ENCODE measurements at places on chromosomes 5 and 9. TPM values are rescaled to one million over a fixed set of nuclear protein-coding genes. Genes with fewer than 3 reads are reported as not detected.

DNA sequence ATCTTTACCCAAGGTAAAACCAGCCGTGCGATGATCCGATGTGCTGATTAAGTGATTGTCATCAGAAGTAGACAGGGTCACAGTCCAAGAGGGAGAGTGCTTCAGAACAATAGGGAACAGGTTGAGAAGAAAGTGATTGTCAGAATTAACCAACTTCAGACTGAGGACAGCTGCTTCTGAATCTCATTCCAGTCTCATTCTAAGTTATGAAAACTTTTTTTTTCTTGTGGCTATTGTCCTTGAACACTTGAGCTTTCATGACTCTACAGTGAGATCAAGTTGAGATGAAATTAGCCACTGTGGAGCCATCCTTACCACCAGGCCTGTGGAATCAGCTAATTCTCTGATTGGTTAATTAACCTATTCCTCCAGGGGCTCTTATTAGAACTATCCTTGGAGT is 159.9 kb upstream of the WWC1 start:
- H3K27me3 ChIP-seq: no peaks in the 10 kb centered on the region
- H3K27ac ChIP-seq: no peak overlapping the region
- no peaks in the 10 kb centered on the region for H3K36me3 ChIP-seq
- no peak overlapping the region for H3K4me3 ChIP-seq

DNA sequence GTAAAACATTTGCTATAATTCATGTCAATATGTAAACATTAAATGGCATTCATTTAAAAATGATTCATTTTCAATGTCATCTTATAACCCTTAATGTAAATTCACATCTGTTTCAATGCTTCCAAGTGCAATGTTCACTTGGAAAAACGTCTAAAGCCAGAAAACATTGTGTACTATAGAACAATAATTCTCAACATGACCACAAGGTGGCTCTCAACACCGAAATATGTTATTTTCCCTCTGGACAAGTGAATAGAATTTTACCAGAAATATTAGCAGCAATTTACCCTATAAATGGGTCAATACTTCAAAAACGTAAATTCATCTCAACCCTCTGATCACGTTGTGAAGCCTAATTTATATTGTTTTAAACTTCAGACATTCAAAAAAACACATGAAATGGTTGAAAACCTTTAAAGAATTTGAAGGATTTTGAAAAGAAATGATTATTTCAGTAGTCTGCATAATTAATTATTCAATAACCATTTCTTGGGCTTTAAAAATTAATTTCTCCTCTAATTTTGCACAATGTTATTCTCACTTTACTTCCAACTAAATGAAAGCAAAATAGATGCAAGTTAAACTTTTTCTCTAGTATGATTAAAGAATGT is 11.0 kb downstream of the CDH10 start:
- DNase-seq: no peak
- H3K27me3 ChIP-seq: no peaks in the 10 kb centered on the region
- no peak overlapping the region for H3K27ac ChIP-seq
- H3K4me3 ChIP-seq: no peak overlapping the region
- H3K36me3 ChIP-seq: no peaks in the 10 kb centered on the region

GRCh38 chr5:137172258-137172657 is 326.9 kb downstream of the SPOCK1 start:
- H3K36me3 ChIP-seq: no peaks in the 10 kb centered on the region
- no peaks in the 10 kb centered on the region for H3K27me3 ChIP-seq
- no peak for DNase-seq
- H3K4me3 ChIP-seq: no peak overlapping the region

DNA sequence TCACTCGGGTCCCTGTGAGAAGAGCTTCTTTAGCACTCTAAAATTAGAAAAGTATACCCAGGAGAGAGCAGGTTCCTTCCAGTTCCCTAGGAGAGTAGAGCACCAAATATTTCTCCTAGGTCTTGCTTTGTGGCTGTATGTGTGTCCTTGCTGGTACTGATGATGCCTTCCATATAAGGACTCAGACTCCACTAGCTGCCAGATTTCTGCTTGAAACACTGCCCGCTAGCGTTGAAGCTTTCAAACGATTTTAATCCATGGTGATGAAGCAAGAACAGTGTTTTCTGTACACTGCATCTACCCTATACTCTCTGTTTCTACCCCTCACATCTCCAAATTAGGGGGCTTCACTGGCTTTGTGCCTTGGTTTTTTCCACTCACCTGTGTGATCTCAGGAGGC is 2.4 kb upstream of the SMC2 start:
- H3K27ac ChIP-seq: peak overlapping the region; percentile 90
- H3K27me3 ChIP-seq: no peaks in the 10 kb centered on the region
- H3K4me1 ChIP-seq: peaks cover 30% of the 10 kb centered on the region
- H3K36me3 ChIP-seq: no peaks in the 10 kb centered on the region
- H3K4me3 ChIP-seq: no peak overlapping the region

- no peak overlapping the region for H3K27ac ChIP-seq
- DNase-seq: no peak
- no peaks in the 10 kb centered on the region for H3K4me1 ChIP-seq
- H3K27me3 ChIP-seq: peaks cover 48% of the 10 kb centered on the region
- H3K36me3 ChIP-seq: no peaks in the 10 kb centered on the region
Measured at GRCh38 chr9:69322256-69322655, 2.8 kb upstream of the ENTREP1 start.

DNA sequence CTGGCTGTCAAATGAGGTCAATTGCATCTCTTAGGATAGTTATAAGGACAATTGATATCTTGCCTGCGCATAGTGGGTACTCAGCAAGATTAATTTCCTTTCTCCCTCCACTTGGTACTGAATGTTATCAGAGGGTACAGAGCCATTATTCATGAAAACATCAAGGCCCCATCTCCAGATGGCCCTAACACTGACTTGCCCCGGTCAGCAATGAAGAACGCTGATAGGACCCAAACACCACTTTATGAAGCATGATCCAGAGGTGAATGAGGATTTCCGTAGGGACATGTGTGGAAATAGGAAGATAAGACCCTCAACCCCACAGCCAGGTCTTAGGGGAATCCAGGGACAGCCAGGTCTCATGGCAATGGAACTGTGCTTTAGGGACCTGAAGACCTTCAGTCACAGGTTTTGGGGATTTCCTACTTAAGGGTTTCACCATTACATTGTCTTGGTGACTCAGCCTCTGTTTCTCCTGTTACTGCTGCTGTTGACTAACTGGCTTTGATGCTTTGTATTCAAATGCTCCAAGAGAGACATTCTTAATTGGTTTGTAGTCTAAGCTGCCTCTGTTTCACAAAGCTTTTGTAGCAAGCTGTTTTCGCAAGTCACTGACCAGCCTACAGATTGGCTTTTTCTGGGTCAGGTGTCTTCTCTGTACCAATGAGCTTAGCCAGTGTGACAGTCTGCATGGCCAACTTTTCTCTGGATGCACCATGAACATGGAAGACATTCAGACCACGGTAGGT is 35.3 kb upstream of the IQGAP2 start:
- no peak for DNase-seq
- H3K4me1 ChIP-seq: no peaks in the 10 kb centered on the region
- no peak overlapping the region for H3K4me3 ChIP-seq
- no peaks in the 10 kb centered on the region for H3K36me3 ChIP-seq

DNA sequence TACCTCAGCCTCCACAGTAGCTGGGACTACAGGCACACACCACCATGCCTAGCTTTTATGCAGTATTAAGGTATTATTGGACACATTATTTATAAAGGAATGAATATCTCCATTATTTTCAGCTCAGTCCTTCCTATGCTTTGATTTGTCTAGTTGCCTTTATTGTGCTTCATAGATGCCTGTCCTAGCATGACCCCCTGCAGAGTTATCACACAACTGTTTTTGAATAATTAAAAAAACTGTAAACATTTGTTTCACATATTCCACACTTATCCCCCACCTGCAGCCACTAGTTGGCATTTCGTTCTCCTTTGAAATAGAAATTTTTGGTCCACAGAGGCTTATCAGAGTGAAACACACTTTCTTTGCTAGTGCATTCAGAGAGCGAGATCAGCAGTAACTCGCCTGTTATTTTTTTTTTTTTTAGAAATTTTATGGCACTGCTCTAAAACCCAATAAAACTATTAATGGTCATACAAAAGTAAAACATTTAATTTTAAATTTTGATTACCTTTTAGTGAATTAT is 151.8 kb upstream of the RASA1 start:
- H3K4me1 ChIP-seq: no peaks in the 10 kb centered on the region
- no peak overlapping the region for H3K4me3 ChIP-seq
- H3K27me3 ChIP-seq: no peaks in the 10 kb centered on the region
- no peak overlapping the region for H3K27ac ChIP-seq
- DNase-seq: no peak
- no peaks in the 10 kb centered on the region for H3K36me3 ChIP-seq

DNA sequence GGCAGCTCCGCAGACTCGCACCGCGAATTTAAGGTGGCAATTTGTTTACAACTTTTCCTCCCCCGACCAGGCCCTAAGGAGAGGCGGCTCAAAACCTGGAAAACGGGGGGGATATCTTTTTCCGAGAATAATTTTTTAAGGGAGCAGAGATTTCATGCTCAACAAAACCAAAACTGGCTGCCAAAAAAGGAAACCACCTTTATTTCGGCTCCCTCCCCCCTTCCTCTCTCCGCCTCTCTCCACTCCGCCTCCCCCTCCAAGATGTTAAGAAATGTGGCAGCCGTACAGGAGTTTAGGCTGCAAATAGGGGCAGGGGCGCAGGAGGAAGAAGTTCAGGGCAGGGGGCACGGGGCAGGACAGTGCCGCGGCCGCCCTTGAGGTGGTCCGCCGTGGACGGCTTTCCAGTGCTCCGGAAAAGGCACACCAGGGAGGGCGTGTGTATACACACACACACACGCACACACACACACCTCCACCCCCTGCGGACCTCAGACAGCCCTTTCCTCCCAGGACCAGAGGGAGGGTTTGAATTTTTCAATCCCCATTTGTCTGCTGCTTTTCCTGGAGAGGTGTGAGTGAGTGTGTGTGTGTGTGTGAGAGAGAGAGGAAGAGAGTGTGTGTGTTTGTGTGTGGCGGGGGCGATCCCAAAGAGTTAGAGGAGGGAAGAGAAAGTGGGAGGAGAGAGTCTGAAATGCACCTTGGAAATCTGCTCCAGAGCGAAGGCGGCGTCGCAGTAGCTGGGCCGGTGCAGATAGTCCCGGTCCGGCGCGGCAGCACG is 9.1 kb downstream of the PTCH1 start:
- no peaks in the 10 kb centered on the region for H3K36me3 ChIP-seq
- peak; percentile 71 for DNase-seq
- H3K27ac ChIP-seq: peak overlapping the region; percentile 95
- peaks cover 16% of the 10 kb centered on the region for H3K4me1 ChIP-seq
- peaks cover 4% of the 10 kb centered on the region for H3K27me3 ChIP-seq

The KIF4B gene
- total RNA-seq: not detected

GRCh38 chr5:53360811-53361210 is 119.6 kb upstream of the FST start:
- DNase-seq: no peak
- no peak overlapping the region for H3K4me3 ChIP-seq
- no peaks in the 10 kb centered on the region for H3K27me3 ChIP-seq

The DMRT3 gene
- total RNA-seq: not detected

GRCh38 chr5:137372016-137372772 is 126.9 kb downstream of the SPOCK1 start:
- no peak overlapping the region for H3K27ac ChIP-seq
- H3K4me1 ChIP-seq: no peaks in the 10 kb centered on the region
- no peak overlapping the region for H3K4me3 ChIP-seq
- no peak for DNase-seq
- H3K36me3 ChIP-seq: no peaks in the 10 kb centered on the region

The LVRN gene
- 1.4 TPM for total RNA-seq
